ENCODE measurements at places on chromosomes 2 and 18.

DNA sequence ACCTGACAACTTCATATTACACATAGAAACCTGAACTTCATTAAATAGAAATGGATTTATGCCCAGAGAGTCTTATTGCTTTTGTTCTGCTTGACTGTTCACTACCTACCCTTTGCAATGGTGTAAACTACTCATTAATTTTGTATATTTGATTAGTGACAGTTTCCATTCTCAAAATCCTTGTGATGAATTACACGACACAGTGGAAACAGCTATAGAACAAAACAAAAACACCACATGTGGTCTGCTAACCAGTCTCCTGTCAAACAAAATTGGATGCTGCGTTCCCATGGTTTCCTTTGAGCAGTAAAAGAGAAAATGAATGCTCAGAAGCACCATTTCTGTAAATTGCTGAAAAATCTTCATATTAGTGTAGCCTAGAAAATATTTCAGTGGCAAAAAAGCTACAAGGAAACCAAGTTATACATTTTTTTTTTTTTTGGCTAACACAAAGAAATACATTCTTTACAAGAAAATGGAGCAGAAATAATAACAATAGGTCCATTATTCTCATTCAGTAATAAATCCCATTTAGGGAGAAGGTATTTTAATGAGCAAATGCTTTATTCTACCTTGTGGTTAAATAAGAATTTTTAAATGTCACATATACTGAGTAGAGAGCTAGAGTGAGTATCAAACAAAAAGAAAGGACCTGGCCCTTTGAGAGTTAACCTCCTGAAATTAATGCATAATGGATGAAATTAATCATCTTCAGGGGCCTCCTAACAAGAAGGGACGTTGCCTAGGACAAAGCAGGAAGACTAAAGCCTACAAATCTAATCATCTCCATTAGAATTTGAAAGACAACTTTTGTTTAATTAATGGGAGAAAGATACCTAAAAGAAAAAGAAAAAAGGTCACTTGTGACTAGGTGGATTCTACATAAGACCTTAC, 355.1 kb upstream of the ZC3H15 start:
- no peak for DNase-seq

DNA sequence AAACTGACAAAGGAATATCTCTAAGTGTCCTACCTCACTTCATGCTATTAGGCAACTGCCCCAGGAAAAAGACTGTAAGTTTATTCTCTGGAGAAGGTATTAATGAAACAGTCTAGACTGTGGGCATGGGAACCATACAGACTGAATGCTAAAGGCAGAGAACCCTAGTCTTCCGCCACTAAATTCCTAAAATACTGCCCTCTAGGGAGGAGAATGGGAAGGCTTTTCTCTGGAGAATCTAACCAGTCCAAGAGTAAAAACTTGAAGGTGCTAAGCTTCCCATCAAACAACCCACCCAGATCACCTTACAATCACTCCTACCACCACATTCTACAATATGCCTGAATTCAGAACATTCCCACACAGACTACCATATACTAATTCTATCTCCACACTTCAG, 3.4 kb downstream of the SRBD1 start:
- DNase-seq, result no peak

- no peak for DNase-seq
Measured at GRCh38 chr2:239459056-239459455, 58.2 kb upstream of the HDAC4 start.

- DNase-seq, result no peak
Measured at GRCh38 chr18:25279133-25279532, 72.8 kb downstream of the ZNF521 start.

GRCh38 chr2:15169326-15170069, 391.6 kb downstream of the NBAS start:
- no peak for DNase-seq

GRCh38 chr2:88614497-88615157, 12.6 kb downstream of the EIF2AK3 start:
- no peak for DNase-seq

GRCh38 chr2:138239902-138240491, 261.6 kb upstream of the SPOPL start:
- DNase-seq, result no peak

- DNase-seq, result no peak
Measured at GRCh38 chr2:62382757-62383156, 123.2 kb downstream of the TMEM17 start.

GRCh38 chr2:287471-287885, 413 bp downstream of the ALKAL2 start:
- no peak for DNase-seq

- DNase-seq, result no peak
Measured at GRCh38 chr2:31161637-31162036, 23.4 kb upstream of the GALNT14 start.

DNA sequence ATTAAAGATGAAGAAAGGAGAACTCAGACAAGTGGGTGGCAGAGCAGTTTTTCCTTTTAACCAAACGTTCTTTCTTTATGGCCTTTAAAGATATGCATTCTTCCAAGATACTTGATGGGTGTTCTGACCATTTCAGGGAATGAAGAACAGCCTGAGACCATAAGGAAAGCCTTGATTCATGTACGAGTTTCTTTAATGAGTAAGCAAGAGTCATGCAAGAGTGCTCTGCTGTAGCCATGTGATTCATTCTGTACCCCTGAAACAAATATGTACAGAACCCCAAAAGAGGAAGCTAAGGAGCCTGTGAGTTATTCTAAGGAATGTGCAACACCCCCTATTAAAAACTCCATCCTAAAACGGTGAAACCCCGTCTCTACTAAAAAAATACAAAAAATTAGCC, 372.8 kb downstream of the MTX2 start:
- DNase-seq, result no peak

DNA sequence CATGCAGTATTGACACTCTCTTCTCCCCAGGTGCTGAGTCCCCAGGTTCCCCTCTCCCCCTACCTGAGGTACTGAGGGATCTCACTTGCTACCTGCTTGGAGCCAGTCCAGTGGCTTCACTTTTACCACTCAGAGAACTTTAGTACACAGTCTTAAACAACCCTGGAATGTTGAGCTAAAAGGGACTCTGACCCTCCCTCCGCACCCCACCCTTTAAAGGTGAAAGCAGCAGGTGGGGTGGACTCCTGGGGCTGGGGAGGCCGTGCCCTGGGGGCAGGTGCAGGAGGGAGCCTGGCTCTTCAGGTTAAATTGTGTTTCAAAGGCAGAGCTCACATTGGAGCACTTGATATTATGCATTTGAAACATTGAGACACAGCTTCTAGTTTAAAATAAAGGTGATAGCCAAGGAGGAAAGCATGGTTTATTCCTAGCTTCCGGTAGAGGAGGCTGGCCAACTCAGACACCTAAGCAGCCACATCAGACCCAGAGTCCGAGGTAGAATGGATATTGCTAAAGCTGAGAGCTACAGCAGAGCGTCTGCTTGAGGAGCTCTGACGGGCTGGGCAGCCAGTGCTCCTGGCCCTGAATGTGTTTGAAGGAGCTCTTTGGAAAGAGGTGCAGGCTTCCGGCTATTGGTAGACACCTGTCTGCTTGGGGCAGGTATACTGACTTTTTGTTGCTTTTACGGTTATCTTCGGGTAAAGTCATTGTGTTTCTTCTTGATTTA, 196.4 kb downstream of the AGAP1 start:
- no peak for DNase-seq

- DNase-seq, result no peak
Measured at GRCh38 chr2:192030289-192030688, 164.4 kb downstream of the TMEFF2 start.

DNA sequence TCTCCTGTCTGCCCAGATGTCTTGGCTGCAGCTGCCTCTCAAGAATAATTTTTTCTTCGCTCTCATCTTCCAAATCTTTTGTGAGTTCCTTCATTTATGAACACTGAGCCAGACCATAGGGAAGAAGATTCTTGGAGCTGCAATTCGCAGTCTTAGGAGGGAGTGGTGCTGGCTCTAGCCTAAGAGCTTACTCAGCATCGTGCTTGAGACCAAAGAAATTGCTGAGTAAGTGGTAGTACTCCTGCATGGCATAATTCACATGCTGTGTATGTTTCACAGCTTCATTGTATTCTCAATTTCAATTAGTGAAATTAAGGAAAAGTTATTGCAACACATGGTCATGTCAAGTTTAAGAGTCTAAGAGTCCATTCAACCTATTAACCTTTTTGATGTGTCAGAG, 771.7 kb downstream of the ADCYAP1 start:
- DNase-seq, result no peak

- DNase-seq, result no peak
Measured at GRCh38 chr2:74146929-74147726, 584 bp downstream of the BOLA3 start.

GRCh38 chr2:218071218-218071937, 2.3 kb downstream of the RUFY4 start:
- DNase-seq, result no peak

- no peak for DNase-seq
Measured at GRCh38 chr2:159186462-159186861, 100.0 kb downstream of the WDSUB1 start.

DNA sequence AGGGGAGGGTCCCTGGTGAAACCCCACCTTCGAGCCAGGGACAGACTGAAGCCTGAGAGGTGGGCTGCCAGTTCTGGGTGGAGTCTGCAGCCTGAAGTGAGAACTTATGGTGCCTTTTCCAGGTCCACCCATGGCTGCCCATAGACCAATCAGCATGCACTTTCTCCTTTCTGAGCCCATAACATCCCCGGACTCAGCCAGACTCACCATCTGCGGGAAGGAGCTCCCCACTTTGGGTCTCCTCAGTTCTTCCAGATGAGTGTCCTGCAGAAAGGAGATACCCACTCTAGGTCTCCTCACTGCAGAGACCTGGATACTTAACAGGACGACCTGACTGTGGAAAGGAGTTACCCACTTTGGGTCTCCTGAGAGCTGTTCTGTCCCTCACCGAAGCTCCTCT, 1673.4 kb upstream of the TMEFF2 start:
- DNase-seq, result no peak
